ENCODE measurements at places on chromosomes 5 and 9.

- DNase-seq = no peak
Observed at GRCh38 chr5:74231697-74232096, 408.8 kb downstream of the ENC1 start.

DNA sequence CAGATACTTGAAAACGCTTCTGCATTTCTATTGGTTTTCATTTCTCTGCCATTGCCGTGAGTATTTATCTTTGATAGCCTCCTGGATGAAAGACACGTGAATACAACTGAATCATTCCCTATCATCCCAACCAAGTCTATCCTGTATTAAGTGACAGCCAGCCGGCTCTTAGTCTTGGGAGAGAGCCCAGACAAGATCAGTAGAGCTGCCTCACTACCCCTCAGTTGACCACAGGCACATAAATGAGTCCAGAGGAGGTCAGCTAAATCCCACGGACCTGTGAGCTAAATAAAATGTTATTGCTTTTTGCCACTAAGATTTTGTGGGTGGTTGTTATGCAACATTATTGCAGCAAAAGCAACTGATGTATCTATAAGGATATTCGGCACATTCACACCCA is 639.0 kb upstream of the ACO1 start:
- DNase-seq = no peak

GRCh38 chr5:65423623-65424022 is 58.1 kb downstream of the ADAMTS6 start:
- DNase-seq = no peak

GRCh38 chr9:5326893-5327548 is 12.7 kb downstream of the RLN1 start:
- no peak for DNase-seq

- DNase-seq = no peak
Observed at GRCh38 chr9:108162664-108163063, 673.1 kb upstream of the KLF4 start.

DNA sequence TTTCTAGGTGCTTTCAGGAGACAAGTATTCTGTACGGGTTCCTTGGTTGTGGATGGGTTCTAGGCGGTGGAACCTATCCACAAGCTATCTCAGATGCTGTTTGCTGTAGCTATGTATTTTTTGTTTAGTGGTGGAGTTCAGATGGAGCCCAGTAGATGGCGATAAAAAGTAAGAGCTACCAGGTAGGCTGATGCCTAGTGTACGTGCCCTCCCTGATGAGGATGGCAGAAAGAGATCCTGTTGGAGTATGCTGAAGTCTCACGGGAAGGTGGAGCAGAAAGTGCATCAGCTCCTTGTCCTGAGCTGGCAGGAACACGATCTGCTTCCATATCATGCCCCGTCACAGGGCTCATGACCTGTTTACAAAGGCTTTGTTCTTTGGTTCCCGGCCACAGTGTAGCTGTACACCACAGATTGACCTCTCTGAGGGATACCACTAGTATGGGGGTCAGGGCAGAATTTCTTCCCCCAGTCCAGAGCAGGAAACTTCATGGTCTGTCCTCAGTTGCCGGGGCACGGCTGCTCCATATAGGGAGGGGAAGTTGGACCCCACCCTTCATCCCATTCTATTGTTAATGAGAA is 12.6 kb upstream of the UGT3A2 start:
- DNase-seq = no peak
